Naive thymus-derived CD4-positive, alpha-beta T cell (primary cell): ENCODE measurements at places on chromosomes 5 and 9. TPM values are rescaled to one million over a fixed set of nuclear protein-coding genes. Genes with fewer than 3 reads are reported as not detected.

- no peak for DNase-seq
- H3K27ac ChIP-seq, result no peak overlapping the region
- H3K36me3 ChIP-seq, result no peaks in the 10 kb centered on the region
- no peaks in the 10 kb centered on the region for H3K27me3 ChIP-seq
- H3K4me1 ChIP-seq, result no peaks in the 10 kb centered on the region
Measured at GRCh38 chr5:151675611-151676313, 11.0 kb downstream of the SPARC start.

The UNC5A gene
- polyA plus RNA-seq, result not detected

The CYLC2 gene
- polyA plus RNA-seq, result not detected

The DAPK1 gene
- polyA plus RNA-seq, result 0.20 TPM

GRCh38 chr5:74386571-74387334 is 253.8 kb downstream of the ENC1 start:
- no peak overlapping the region for H3K27ac ChIP-seq
- DNase-seq, result no peak
- H3K4me1 ChIP-seq, result no peaks in the 10 kb centered on the region
- no peak overlapping the region for H3K4me3 ChIP-seq

DNA sequence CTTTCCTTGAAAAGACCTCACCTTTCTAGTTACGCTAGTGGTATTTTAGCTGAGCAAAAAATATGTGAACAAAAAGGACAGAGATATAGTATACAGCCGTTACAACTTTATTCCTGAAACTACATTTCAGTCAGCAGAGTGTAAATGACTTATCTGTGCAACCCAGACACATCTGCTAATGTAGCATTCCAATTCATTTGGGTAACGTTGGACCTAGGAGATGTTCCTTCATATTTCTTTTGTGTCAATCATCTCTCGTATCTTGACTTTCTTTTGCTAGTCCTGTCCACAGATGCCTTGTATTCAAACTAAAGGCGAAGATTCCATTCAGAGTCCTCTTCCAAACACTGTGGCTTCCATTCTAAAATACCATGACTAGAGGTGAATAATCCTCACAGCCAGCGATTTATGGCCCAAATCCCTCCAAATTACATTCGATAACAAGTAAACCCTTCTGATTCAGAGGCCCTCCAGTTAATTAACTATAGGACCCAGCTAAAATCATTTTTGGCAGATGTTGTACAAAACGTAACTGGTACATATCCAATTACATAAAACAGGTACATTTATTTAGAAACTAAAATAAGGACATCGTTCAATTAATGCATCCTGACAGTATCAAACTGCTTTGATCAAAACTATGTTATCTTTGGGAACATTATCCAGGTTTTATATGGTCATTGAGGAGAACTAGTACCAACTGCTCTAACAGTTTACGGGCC is 155.7 kb downstream of the DROSHA start:
- no peak for DNase-seq
- H3K36me3 ChIP-seq, result no peaks in the 10 kb centered on the region
- H3K4me1 ChIP-seq, result no peaks in the 10 kb centered on the region
- no peak overlapping the region for H3K4me3 ChIP-seq
- no peak overlapping the region for H3K27ac ChIP-seq

GRCh38 chr5:113617191-113617796 is 103.8 kb downstream of the YTHDC2 start:
- H3K36me3 ChIP-seq, result no peaks in the 10 kb centered on the region
- no peaks in the 10 kb centered on the region for H3K27me3 ChIP-seq
- DNase-seq, result no peak
- no peak overlapping the region for H3K4me3 ChIP-seq
- H3K27ac ChIP-seq, result no peak overlapping the region
- no peaks in the 10 kb centered on the region for H3K4me1 ChIP-seq

DNA sequence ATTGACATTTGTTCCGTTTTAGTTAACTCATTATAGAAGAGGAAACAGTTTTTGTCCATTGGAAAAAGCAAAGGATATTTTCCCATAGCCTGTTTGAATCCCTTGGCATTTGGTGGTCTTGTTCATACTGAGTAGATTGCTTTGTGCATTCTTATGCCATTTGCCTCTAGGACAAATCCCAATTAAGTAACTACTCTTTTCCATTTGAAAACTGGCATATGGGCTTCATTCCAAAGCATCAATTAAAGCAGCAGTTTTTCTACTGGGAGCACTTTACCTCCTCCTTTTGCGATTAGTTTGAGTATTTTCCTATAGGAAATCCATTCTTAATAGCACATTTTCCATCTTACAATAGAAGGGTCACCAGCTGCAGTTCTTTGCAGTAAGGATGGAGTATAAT is 31.2 kb downstream of the GPR21 start:
- H3K4me1 ChIP-seq, result no peaks in the 10 kb centered on the region
- no peak overlapping the region for H3K27ac ChIP-seq
- no peak overlapping the region for H3K4me3 ChIP-seq

DNA sequence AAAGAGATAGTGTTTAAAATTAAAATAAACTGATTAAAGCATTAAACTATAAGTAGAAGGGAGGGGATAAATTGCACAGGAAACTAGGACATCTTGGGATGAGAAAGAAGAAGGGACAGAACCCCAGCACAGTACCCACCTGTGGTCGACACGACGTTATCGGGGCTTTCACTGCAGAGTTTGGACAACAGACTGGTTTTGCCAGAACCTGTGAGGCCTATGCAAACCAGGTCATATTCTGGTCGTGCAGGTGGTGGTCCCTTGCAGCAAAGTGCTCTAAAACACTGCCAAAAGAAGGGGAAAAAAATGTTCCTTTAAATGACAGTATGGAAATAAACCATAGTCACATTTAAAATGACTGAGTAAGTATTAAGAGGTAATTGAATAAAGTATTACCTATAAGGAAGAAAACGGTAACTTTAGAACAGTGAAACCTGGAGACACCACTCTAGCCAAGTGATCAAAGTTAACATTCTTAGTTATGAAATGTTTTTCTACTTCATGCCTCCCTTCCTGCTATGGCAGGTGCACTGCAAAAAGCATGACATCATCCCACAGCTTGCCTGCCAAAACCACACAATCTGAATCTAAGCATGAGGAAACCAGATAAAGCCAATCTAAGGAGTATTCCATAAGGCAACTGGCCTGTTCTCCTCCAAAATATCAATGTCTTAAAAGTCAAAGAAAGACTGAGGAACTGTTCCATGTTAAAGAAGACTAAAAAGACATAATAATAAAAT is 138.6 kb downstream of the ARL15 start:
- H3K27me3 ChIP-seq, result no peaks in the 10 kb centered on the region
- no peaks in the 10 kb centered on the region for H3K36me3 ChIP-seq
- no peak overlapping the region for H3K27ac ChIP-seq
- no peak for DNase-seq
- H3K4me3 ChIP-seq, result no peak overlapping the region

DNA sequence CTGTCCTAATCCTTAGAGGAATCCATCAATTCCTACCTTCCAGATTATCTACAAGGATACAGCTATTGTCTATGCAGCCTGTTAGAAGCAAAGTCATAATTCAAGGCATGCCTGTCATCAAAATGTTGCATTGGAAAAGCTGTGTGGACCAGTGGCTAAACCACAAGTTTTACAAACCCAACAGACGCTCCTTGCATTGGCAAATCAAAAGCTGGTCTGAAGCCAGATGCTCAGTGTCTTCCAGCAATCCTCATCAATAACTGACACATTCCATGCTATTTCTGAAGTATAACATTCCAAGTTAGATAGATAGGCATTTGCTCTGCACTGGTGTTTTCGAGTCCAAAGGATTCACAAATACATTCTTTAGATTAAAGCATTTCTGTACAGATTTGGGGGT is 213.6 kb downstream of the EBF1 start:
- H3K4me1 ChIP-seq, result no peaks in the 10 kb centered on the region
- H3K27me3 ChIP-seq, result no peaks in the 10 kb centered on the region

The ACOT12 gene
- not detected for polyA plus RNA-seq

The LCN15 gene
- polyA plus RNA-seq, result not detected

GRCh38 chr5:154727361-154727760 is 27.8 kb upstream of the LARP1 start:
- H3K27ac ChIP-seq, result no peak overlapping the region
- H3K27me3 ChIP-seq, result no peaks in the 10 kb centered on the region
- no peak for DNase-seq

The FGF10 gene
- not detected for polyA plus RNA-seq

DNA sequence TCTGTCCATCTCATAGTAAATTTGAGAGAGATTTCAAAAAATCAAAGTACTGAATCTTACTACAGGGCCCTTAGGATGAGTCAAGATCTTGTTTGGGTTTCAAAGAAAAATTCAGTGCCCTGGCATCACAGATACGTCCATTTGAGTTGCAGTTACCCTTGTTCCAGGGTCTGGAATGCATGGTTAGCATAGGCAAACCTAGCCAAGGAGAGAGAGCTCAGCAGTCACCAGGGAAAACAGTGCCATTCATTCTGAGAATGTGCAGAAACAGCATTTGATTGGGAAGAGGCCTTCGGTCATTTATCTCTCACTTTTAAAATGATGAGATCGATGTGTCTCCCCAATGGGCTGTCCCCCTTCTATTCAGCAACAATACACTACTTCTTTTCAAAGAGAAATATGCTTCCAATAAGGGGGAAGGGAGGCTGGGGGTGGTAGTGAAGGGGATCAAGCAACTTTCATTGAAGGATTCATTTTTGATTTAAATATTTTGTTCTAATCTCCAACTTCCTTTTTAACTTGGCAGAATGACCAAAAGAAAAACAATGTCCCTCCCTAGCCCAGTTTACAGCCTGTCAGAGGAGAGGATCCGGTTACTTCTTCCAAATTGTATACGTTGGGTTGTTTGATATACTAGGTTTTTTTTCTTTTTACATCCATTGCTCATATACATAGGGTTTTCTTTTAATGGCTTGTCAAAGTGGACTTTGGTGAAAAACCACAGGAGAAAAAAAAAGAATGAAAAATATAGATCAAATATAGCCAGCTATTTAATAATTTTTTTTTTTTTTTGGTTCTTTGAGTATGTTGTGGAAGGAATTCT is 491.1 kb downstream of the CCDC171 start:
- no peaks in the 10 kb centered on the region for H3K4me1 ChIP-seq
- no peak overlapping the region for H3K4me3 ChIP-seq
- no peaks in the 10 kb centered on the region for H3K36me3 ChIP-seq
- H3K27me3 ChIP-seq, result no peaks in the 10 kb centered on the region
- no peak overlapping the region for H3K27ac ChIP-seq
- DNase-seq, result no peak

The WNT8A gene
- not detected for polyA plus RNA-seq

- H3K4me1 ChIP-seq, result no peaks in the 10 kb centered on the region
- peaks cover 10% of the 10 kb centered on the region for H3K36me3 ChIP-seq
- H3K4me3 ChIP-seq, result no peak overlapping the region
- H3K27me3 ChIP-seq, result no peaks in the 10 kb centered on the region
- DNase-seq, result no peak
Measured at GRCh38 chr5:37029436-37029835, 152.9 kb downstream of the NIPBL start.
